ENCODE measurements at places on chromosomes 11 and 22.

DNA sequence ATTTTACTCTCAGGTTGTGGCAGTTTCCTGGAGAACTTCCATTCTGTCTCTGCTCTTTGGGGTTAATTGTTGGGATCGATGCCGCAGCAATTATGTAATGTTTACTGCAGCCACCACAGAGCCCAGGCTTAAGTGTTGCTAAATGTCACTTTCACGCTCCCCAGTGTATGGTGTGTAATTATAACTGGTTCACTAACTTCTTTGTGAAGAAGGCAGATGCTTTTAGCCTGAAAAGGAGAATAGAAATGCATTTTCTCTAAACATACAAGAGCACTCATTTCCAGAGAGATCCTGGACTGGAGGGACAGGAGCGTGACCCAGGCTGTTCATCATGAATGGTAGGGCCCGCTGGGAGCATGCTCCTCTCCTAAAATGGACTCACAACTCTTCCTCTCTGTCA, 132.2 kb upstream of the PLET1 start:
- DNase-seq = no peak

GRCh38 chr11:39784873-39785272, 1674.6 kb downstream of the LRRC4C start:
- DNase-seq = no peak

GRCh38 chr11:87443707-87444106, 406.0 kb downstream of the TMEM135 start:
- no peak for DNase-seq

- DNase-seq = no peak
These were observed 5.1 kb downstream of the ABCC8 start for GRCh38 chr11:17471501-17471900.

Data from stimulated activated CD4-positive, alpha-beta T cell treated with anti-CD3 and anti-CD28 coated beads, Interleukin-4, amount 100 ng/mL, for 4 hours (primary cell).